ENCODE measurements at places on chromosomes 6 and 20.

GRCh38 chr20:4071178-4071693 is 55.9 kb upstream of the RNF24 start:
- DNase-seq, result peak; percentile 54

- DNase-seq, result peak; percentile 63
Measured at GRCh38 chr6:107488875-107489635, 862 bp upstream of the SOBP start.

DNA sequence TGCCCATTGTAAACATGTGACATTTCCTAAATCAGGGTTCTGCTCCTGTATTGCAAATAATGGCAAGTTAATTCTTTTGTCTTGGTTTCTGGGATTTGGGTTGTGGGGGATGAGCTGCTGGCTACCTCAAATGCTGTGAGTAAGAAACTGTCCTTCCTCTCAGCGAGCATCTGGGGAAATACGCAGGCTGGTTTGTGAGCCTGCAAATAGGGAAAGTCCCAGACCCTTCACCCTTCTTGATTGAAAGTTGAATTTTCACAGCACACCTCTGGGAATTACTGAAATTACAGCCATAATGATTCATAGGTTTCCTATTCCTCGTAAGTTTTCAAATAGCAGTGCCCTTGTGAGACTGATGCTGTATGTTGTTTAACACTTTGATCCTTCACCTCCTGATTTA is 138.1 kb downstream of the TBXT start:
- DNase-seq, result no peak

DNA sequence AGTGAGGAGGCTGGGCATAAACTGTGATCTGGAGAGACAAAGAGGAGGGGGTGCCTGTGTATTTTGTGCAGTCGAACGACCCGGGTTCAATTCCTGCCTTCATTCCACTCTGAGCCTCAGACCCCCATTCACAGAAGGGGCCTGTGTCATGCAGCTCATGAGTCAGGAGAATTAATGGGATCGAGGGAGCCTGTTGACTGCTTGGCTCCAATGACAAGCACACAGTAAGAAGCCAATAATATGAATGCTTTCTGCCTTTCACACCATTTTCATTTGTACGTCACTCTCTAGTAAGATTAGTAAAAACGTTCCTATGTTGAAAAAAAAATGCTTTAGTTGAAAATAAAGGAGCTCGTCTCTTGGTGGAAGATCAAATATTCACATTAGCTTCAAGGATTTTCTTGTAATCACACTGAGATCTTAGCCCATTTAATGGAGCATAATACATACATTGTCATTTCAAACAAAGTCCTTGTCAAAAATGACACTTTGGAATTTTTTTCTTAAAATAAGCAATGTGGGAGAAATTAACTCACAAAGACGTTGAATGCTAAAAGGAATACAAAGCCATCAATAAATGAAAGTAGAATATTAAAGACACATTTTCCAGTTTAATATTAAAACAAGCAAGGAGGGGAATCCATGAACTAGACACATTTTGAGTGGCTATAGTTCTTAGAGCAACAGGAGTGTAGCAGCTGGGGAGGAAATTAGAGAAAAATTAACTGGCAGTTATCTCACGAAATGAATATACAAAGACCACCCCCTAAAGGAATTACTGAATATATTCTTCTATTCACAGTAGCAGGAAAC is 246.7 kb upstream of the AFDN start:
- no peak for DNase-seq

DNA sequence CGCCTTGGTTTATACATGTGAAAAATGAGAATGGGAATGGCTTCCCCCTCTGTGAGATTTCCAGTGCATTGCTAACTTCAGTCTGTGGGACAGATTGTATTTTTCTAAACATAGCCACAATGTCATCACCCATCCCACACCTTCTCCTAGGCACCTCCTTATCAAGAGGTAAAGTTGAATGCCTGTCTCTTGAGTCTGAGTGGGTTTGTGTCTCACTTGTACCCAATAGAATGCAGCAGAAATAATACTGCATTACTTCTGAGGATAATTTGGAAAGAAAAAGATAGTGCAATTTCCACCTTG is 27.9 kb downstream of the RIN2 start:
- no peak for DNase-seq

DNA sequence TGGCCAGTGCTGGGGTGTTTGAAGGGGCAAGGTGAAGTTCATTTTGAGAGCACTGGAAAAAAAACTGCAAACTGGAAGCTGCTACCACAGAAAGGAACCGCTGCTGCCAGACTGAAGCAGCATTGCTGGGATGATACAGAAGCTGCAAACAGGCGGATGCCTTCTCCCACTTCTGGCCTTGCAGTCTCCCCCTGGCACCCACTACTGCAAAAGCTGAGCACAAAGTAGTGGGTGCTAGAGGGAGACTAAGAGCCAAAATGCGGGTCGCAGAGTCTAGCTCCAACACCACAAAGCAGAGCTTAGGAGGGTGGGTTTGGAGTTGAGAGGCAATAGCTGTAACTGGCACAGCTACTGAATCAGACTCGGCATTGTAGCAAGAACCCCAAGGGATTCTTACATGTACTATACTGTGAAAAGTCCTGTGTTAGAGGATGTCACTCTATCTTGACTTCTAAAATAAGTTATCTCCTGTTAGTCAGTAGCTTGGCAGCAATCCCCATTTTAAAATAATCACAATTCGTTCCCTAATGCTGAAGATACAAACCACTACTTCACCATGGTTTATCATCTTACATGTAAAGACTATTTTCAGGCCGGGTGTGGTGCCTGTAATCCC is 44.0 kb upstream of the COL21A1 start:
- DNase-seq, result no peak

DNA sequence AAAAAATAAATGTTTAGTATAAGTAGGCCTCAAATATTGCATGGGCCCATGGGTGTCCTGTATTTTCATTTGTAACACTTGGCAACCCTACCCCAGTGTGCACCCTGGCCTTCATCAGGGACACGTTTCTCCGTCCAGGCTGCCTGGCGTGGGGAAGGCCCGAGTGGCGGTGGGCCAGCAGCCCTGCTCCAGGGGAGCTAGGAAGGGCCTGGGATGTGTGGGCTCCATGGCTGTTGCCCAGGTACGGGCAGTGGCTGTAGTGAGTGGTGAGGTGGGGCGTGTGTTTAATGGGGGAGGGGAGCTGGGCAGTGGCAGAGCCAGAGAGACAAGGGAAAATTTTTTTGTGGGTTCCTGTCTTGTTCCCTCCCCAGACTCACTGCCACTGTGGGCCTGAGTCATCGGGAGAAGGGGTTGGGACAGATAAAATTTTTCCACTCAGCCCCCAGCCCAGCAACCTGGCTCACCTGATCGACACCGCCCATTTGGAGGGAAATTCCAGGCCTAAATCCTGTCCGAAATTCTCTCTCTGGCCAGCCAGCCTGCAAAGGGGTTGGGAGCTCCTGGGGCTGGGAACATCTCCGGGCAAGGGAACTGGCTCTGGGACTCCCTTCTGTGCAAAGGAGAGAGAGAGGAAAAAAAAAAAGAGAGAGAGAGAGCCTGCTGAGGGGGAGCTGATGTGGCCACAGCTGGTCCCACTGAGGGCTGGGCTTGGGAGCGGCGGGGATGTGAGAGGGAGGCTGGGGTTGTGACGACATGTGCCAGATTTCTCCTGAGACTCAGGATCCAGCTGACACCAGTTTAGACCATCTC is 32.5 kb upstream of the VEGFA start:
- peak; percentile 47 for DNase-seq

DNA sequence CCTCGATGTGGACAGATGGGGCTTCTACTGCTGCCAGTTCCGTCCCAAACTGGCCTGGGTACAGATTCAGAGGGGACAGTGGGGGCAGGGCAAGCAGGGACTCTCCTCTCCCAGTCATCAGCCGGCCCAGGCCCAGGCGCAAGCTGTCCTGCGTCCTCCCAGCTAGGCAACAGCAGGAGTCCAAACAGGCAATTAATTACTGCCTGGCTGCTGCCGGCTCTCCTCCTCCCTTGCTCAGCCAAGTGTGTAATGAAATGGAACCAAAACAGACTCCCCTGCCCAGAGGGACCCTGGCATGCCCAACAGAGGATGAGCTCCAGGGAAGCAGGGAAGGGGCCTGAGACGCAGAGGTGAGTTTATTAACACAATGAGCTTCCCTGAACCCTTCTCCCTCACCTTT is 17.8 kb upstream of the SLC32A1 start:
- no peak for DNase-seq

DNA sequence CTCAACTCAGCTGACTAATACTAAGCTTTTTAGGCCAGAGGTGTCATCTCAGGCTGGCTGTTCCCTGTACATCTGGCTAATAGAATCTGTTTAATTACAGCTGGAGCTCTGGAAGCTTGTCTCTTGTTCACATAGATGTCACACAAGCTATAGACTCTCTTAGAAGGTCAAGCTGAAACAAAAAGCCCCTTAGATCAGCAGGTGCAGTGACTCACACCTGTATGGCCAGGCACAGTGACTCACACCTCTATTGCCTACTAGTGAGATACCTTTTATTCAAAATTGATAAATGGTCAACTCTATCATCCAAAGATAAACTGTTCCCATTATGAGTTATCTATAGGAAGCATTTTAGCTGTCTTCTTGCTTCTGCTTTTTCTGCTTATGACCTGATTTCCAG is 29.9 kb upstream of the MTHFD1L start:
- no peak for DNase-seq

- no peak for DNase-seq
Measured at GRCh38 chr20:55009066-55009465, 533.7 kb downstream of the DOK5 start.

GRCh38 chr20:32969356-32970114 is 34.7 kb downstream of the SUN5 start:
- no peak for DNase-seq

DNA sequence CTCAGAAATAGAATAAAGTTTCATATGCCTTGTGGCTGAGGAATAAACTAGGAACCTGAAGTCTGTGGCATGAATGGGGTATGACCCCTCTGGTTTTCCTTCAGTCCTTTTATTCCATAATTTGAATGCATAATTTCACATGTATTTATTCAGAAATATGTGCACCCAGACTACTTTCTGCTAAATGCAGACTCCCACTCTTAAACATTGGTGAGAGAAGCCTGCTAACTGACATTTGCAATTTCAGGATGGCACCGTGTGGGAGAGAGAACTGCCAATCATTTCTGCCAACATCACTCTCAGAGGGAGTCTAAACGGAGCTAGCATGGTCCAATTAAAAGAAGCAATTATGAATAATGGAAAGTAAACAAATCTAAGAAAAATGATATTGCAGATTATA is 141.3 kb downstream of the ADGRB3 start:
- DNase-seq, result no peak

DNA sequence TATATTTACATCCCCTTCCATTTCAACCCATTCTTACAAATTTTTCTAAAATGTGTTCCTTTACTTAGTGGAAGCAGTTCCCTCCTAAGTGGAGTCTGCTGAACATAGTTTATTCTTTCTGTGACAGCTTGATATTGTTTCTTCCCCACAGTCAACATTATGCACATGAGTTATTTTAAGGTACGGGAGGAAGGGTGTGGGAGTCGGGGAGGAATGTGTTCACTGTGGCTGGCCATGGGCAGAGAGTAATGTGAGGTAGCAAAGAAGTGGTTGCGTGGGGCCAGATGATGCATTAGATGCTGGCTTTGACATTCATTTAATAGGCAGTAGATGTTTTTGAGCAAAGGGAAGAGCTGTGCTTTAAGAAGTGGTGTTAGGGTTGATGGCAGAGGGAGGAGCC is 98.5 kb downstream of the ARMC2 start:
- DNase-seq, result peak; percentile 16

DNA sequence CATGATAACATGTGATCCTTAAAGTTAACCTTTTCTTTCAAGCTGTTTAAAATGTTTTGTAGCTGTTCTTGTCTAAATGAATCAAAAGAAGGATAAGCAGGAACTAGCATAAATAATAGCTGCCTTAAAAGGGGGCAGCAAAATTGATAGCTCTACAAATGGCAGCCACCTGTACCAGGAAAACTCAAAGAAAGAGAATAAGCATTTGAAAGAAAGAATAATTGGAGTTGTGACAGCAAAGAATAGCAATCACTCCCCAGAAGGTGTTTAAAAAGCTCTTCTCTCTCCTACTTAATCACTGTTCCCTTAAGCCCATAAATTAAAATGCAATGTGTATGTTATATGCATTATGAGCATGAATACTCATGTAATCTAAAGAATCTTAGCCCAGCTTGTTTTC is 114.6 kb downstream of the SIM1 start:
- no peak for DNase-seq

GRCh38 chr20:59996108-59996507 is 37.9 kb downstream of the CDH26 start:
- DNase-seq, result no peak

GRCh38 chr20:35618263-35619131 is 2.9 kb downstream of the SPAG4 start:
- DNase-seq, result no peak

DNA sequence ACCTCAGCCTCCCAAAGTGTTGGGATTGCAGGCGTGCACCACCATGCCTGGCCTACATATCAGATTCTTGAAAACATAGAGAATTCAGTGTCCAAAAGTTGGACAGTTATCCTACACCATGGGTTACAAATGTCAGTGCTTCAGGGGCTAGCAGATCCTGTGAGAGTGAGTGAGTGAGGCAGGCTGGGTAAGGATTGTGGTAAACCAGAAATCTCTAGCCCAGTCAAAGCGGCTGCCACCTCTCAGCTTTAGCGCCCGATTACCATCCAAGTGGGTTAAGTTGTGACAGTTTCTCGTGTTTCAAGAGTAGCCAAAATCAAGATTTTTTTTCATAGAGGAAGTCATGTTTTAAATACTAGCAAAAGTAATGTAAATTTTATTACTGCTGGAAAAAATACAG is 21.9 kb upstream of the CSE1L start:
- DNase-seq, result no peak

DNA sequence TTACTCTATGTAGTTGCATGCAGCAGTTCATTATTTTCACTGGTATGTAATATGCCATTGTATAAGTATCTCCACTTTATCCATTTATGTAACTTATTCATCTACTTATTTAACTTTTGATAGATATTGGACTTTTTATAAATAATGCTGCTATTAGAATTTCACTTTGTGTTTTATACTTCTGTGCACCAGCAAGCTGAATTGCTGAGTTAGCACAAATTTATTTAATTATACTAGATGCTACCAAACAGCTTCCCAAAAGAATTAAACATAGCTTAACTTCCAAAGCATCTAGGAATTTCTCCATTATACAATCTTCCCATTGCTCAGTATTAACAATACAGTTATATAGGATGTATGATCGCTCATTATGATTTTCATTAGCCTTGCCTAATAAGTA is 308.0 kb upstream of the FKBP1C start:
- no peak for DNase-seq
